Frontal cortex (tissue), 4 donors: ENCODE measurements at places on chromosomes 16 and 17.

DNA sequence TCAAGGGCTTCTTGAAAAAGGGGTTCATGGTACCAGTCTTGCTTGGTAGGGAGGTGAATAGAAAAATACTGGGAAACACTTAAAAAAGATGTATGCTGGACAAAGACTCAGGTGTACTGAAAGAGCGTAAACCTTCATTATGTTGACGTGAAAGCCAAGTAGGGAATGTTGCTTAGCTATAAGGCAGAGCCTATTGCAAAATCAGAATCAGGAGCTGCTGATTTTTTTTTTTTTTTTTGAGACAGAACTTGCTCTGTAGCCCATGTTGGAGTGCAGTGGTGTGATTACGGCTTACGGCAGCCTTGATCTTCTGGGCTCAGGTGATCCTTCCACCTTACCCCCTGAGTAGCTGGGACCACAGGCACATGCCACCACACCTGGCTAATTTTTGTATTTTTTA, 3.9 kb downstream of the TMEM94 start:
- no peak for DNase-seq

DNA sequence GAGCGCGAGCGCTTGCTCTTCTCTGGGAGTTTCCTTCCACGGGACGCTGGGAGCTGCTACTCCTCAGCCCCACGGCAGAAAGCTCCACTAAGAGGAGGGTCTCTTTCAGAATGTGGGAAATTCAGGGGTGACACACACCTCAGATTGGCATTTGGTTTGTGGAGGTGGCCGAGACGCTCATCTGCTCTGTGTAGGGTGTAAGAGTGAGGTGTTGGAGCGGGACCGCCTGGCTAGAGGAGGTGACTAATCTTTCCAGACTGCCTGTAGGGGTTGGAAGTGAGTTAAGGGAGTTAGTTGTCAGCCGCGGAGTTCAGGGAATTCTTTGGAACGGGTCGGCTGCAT, 735 bp downstream of the PSMD11 start:
- peak; percentile 22 for DNase-seq

- DNase-seq = no peak
These were observed 21.2 kb downstream of the SREBF1 start for GRCh38 chr17:17815436-17816200.

DNA sequence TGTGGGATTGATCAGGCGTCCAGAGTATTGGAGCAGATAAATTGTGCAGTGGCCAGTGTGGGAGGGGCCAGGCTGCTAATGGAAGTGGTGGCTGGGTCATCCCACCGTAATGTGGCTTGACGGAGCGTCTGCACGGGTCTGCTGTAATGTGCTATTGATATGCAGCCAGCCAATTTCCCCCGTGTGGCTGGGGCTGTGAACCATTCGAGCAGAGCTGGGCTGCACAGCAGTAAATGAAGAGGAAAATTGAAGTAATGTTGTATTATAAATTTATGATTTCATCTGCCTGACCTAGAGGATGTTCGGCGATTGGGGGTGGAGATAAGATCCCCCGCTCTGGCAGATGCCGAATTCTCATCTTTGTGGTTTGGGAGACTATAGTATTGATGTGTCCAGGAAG, 121.5 kb downstream of the CCDC182 start:
- no peak for DNase-seq

DNA sequence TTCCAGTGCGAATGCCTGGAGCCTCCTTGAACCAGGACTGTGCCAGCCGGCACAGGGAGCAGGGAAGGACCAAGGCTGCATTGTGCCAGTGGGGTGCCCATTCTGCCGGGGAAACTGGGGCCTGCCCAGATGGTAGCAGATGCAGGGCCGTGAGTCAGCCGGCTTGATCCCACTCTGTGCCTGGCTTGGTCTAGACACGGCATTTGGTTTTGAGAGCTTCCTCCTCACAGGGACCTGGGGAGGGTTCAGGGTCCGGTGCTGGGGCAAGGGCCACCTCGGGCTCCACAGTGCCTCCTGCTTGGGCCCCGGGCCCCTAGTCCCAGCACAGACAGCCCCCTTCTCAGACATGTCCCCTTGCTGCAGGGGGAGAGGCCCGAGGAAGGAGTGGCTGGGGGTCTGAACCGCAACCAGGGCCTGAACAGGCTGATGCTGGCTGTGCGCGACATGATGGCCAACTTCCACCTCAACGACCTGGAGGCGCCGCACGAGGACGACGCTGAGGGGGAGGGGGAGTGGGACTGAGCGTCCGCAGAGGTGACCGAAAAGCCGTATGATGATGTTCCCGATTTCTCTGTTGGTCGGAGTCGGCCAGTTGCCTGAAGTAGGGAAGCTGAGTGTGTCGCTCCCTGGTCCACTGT, 7.8 kb upstream of the MC1R start:
- no peak for DNase-seq

DNA sequence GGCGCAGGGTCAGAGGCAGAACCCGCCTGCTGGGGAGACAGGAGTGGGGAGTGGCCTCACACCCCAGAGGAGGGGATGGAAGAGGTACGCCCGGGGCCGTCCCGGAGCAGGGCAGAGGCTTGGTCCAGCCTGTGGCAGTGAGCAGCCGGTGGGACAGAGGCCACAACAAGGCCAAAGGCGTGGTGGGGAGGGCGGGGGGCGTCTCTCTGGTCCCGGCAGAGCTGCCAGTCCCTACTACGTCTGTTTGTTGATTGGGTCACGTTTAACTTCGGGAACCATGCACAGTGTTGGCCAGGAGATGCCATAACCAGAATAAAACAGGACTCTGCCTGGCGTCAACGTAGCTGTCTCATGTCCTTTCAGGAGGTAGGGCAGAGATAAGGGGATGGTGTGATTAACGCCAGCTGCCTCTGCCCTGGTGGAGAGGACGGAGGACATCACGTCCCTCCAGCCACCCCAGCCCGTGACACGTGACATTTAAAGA, 192.8 kb downstream of the BANP start:
- DNase-seq = no peak

DNA sequence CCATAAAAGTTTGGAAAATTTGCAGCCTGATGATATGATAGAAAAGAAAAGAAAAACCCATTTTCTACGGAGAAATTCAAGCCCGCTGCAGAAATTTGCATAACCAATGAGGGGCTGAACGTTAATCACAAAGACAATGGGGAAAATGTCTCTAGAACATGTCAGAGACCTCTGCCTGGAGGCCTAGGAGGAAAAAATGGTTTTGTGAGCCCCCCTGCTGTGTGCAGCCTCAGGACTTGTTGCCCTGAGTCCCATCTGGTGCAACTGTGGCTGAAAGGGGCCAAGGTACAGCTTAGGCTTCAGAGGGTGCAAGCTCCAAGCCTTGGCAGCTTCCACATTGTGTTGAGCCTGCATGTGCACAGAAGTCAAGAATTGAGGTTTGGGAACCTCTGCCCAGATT, 1267.4 kb upstream of the GOT2 start:
- no peak for DNase-seq

DNA sequence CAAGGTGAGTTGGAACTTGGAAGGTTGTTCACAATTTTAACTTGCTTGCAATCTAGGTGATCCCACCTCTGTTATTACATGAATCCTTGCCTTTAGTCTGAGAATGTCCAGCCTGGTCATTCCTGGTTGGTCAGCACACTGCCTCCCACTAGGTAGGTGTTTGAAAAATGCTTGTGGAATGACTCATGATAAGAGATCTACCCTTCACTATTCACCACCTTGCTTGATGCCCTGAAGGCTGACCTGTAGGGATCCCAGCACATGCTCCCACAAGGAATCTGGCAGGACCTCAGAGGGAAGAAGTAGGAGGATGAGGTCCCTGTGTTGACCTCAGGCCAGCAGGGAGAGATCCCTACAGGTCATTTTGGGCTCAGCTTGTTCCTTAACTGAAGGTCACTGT, 30.2 kb upstream of the ABCA3 start:
- DNase-seq = no peak
